ENCODE measurements at places on chromosomes 3 and 15. TPM values are rescaled to one million over a fixed set of nuclear protein-coding genes. Genes with fewer than 3 reads are reported as not detected.

Gene HLTF
- total RNA-seq: 9.1 TPM

DNA sequence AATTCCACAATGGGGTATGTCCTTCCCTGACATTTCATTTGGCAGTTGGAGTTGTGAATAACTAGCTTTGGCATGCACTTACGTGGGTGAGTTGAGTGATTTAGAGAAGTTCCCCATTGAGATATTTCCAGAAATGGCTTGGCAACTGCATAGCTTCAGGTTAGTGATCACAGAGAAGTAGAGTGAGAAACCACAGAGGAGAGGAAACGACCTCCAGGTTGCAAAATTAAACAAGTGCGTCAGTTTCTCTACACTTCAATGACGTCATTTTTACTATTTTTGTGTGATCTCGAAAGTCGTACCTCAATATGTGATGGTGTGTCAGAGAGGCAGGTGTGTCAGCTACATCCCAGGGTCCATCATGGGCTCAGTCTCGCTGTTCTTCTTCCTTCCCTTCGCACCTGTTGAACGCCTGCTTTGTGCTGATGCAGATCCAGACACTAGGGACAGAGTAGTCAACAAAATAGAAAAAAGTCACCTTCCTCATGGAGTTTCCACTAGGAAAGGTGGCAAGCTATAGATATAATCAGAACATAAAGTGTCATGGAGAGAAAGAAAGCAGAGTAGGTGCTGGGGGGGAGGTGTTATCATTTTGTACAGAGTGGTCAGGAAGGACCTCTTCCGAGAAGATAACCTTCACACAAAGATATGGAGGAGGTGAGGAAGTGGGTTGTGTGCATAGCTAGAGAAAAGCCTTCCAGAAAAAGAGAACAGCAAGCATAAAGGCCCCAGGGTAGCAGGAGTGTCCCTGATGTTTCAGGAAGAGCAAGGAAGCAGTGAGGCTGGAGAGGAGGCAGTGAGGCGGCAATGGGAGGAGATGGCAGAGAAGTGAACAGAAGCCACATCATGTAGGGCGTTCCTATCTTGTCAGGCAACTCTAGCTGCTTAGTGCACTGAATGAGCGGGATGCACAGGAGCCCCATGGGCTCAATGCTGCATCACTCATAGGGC, 75.6 kb downstream of the MCTP2 start:
- no peak overlapping the region for H3K27ac ChIP-seq
- peak overlapping the region; percentile 19 for H3K4me3 ChIP-seq
- no peak for DNase-seq
- H3K4me1 ChIP-seq: peaks cover 30% of the 10 kb centered on the region
- no peaks in the 10 kb centered on the region for H3K27me3 ChIP-seq

GRCh38 chr3:11323813-11324212, 51.6 kb downstream of the ATG7 start:
- no peaks in the 10 kb centered on the region for H3K27me3 ChIP-seq
- peaks cover 63% of the 10 kb centered on the region for H3K36me3 ChIP-seq
- no peak overlapping the region for H3K27ac ChIP-seq

DNA sequence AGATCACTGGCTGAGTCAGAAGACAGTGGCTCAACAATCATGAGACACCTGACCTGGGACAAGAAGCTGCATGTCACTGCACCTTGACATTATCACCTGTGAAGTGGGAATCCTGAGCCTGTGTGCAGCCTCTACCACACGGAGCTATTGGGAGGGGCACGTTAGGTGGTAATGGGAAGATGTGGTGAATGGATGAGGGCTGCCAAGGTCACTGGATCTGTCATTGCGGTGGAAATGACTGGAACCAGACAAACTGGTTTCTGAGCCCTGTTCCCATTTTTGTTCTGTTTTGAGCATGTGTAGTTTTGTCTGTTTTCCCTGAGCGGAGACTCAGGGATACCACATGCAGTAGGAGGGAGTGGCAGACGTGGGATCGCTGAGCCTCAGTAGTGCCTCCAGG, 235.5 kb downstream of the OPA1 start:
- H3K27ac ChIP-seq: no peak overlapping the region
- H3K36me3 ChIP-seq: no peaks in the 10 kb centered on the region
- no peak for DNase-seq
- H3K27me3 ChIP-seq: no peaks in the 10 kb centered on the region

GRCh38 chr15:42032376-42033213, 11.8 kb upstream of the PLA2G4E start:
- DNase-seq: no peak
- no peaks in the 10 kb centered on the region for H3K4me1 ChIP-seq
- no peaks in the 10 kb centered on the region for H3K36me3 ChIP-seq
- no peak overlapping the region for H3K4me3 ChIP-seq
- no peak overlapping the region for H3K27ac ChIP-seq

- no peaks in the 10 kb centered on the region for H3K36me3 ChIP-seq
- no peaks in the 10 kb centered on the region for H3K4me1 ChIP-seq
- H3K4me3 ChIP-seq: no peak overlapping the region
- no peak for DNase-seq
These were observed 34.7 kb upstream of the ZPLD1 start for GRCh38 chr3:102400142-102400541.

DNA sequence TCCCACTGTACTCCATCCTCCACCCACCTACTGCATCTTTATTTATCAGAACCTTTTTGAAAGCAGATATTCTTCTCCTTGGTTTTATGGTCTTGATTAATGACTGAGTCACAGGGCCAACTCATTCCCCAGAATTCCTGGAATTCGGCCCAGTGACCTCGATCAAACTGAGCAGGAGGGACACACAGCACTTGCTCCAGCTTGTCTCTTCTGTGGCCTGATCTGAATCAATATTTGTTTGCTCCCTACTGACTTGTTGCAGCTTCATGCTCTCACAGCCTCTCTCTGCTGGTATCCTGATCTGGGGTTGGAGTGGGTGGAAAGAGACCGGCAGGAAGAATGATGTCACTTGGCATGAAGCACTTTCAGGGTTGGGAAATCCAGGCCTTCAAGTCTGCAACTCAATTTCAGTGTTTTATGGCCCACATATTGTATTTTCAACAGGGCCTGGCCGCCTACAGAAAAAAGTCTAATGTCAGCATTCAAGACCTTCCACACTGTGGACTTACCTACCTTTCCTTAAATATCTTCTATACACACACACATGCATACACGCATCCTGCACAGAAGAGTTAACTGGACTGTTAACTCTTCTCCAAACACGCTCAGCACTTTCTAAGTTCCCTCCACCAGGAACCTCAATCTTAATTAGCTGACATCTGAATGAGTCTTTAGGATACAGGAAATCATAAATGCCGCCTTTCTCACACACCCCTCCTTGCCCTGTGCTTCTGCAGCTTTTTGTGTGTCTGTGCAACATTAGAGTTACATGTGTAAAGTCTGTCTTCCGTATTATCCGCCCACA, 4.6 kb downstream of the ANXA2 start:
- no peaks in the 10 kb centered on the region for H3K27me3 ChIP-seq
- H3K4me1 ChIP-seq: peaks cover 49% of the 10 kb centered on the region
- H3K4me3 ChIP-seq: no peak overlapping the region
- no peaks in the 10 kb centered on the region for H3K36me3 ChIP-seq
- H3K27ac ChIP-seq: no peak overlapping the region
- no peak for DNase-seq

GRCh38 chr3:1600700-1601418, 497.8 kb upstream of the CNTN4 start:
- H3K4me3 ChIP-seq: no peak overlapping the region
- no peaks in the 10 kb centered on the region for H3K27me3 ChIP-seq

Data from naive thymus-derived CD4-positive, alpha-beta T cell (primary cell).